Activated CD4-positive, alpha-beta T cell treated with anti-CD3 and anti-CD28 coated beads for 4 hours (primary cell): ENCODE measurements at places on chromosomes 16 and 17.

GRCh38 chr17:74123866-74124444 is 79.5 kb upstream of the RPL38 start:
- DNase-seq: no peak

DNA sequence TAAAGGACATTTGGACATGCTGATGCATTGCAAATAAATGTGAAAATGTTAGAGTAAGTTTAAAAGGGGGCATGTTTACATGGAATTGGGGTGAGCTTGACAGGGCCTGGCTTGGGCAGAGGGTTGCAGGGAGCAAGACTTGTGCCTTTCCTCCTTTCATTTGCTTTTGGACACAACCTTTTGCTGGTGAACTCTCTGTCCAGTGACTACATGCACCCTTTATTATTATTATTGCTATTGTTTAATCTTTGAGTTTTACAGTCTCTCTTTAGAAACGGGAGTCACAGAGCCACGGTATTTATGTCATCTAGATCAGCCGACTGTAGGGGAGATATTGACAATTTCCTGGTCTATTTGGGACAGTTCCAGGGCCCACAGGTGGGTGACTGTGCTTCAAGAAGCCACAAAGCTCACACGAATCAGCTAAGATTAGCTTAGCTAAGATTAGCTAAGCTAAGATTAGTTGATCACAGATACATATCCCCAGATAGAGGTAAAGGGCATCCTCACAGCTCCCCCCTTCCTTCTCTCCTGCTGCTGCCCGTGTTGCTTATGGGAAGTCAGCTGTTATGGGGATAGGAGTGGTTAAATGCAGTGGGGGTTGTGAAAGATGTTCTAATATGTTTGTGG is 28.9 kb upstream of the ETV4 start:
- no peak for DNase-seq

DNA sequence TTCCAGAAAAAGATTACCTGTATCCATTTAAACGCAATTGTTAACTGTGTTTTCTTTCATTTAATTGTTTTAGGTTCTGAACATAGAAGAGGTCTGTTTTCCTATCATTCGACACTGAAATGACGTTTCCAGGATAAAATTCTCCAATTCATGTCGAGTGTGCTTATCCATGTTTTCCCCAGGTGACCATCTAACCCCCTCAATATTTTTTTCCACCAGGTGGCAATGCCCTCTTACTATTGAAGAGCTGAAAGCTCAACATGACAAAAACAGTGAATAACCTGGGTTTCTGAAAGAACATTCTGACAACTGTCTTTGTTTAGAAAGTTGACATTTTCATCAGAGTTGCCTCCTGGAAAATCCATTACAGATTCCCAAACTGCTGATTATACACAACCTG is 948.7 kb downstream of the KCNJ2 start:
- DNase-seq: no peak

- no peak for DNase-seq
Observed at GRCh38 chr17:70865993-70866804, 696.9 kb downstream of the KCNJ2 start.

DNA sequence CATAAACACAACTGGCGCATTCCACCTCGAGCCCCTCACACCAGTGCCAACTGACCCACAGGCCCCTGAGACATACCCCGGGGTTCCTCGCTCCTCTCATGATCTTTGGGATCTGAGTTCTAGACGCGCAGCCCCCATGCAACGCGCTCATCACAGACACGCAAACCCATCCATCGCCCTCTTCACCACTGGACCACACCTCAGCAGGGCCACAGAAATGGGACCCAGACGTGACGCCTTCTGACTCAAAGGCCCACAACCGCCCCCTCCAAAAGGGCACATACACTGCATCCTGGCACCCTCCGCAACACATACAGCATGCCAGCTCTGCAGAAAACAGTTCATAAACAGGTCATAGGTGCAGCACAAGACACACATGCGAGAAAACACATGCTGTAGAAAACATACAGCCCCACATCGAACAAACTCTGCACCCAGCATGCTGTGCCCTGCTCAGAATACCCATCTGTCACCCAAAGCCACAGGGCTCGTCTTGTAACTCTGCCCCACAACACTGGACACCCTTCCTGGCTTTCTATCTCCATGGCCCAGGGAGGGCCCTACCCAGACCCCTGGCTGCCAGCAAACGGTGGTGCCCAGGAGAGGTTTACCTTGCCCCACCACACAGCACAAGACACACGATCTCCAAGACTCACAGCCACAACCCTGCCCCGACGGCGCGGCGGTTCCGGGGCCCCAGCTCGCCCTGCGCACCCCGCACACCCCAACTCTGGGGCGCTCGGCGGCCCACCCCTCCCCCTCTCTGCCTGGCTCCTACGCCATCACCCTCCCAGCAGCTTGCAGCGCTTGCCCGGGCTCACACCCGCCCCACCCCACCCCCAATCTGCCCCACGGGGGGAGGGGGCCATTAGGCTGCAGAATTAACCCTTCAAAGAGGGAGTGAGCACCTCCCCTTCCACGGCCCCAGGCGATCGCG is 887 bp downstream of the ZBTB4 start:
- peak; percentile 62 for DNase-seq

- DNase-seq: peak; percentile 82
Observed at GRCh38 chr17:31492880-31493655, 101.6 kb downstream of the RAB11FIP4 start.

DNA sequence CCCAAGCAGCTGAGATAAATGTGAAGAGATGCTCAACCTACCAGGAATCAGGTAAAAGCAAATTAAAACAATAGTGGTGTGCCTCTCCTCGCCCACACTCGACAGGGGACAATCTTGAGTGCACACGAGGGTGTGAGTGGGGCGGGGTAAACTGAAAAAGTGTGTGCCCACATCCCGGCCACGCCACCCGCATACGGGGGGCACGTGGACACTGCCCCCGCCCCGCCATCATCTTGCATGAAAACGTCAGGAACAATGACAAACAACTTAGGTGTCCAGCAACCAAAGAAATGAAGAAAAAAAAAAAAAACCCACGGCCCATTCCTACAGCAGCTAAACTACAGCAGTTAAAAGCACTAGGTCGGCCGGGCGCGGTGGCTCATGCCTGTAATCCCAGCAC is 14.1 kb downstream of the PEMT start:
- no peak for DNase-seq

GRCh38 chr16:66309-67182 is 5.9 kb downstream of the RHBDF1 start:
- no peak for DNase-seq

GRCh38 chr16:66924527-66925321 is 611 bp downstream of the RRAD start:
- DNase-seq: no peak
